NCI-H1417 treated with DMSO at 0.1 percent for 48 hours (cell line): ENCODE measurements at places on chromosomes 7 and 10.

- DNase-seq = no peak
Measured at GRCh38 chr7:23594879-23595604, 2.1 kb upstream of the CCDC126 start.

GRCh38 chr10:131902691-131903090 lies 1.9 kb downstream of the PPP2R2D start:
- no peak for DNase-seq

DNA sequence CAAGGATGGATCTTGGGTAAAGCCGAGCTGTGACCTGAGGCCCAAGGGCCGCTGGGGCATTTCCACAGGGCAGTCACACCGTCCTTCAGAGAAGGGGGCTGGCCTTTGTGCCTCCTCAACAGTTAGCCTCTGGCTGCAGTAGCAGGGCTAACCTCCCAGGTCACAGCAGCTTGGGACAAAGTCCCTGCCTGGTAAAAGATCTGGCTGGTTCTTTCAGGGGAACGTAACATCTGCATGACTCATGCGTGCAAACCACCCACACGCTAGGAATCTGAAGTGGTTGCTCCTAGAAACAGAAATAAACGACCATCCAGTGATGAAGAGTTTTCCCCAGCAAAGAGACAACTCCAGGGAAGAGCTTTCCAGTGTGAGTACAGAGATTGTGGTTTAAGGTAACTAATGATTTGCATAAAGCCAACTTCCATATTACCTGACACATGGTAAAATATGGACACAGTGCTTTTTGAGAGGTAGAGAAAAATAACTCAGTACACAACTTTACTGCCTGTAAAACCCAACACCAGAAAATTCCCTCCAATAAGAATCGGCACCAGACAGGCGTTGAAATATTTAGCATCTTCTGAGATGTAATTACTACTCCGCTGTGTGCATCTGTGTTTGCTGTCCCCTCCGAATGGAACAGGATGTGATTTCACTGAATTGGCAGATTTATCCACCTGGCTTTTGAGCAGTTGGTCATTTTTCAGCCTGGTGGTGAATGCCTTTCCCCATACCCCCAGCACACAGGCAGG lies 84.9 kb upstream of the ADRB1 start:
- no peak for DNase-seq

- DNase-seq = no peak
Measured at GRCh38 chr7:105599551-105599950, 18.3 kb upstream of the EFCAB10 start.

GRCh38 chr10:102645388-102645740 lies 1.1 kb downstream of the TRIM8 start:
- DNase-seq = no peak

DNA sequence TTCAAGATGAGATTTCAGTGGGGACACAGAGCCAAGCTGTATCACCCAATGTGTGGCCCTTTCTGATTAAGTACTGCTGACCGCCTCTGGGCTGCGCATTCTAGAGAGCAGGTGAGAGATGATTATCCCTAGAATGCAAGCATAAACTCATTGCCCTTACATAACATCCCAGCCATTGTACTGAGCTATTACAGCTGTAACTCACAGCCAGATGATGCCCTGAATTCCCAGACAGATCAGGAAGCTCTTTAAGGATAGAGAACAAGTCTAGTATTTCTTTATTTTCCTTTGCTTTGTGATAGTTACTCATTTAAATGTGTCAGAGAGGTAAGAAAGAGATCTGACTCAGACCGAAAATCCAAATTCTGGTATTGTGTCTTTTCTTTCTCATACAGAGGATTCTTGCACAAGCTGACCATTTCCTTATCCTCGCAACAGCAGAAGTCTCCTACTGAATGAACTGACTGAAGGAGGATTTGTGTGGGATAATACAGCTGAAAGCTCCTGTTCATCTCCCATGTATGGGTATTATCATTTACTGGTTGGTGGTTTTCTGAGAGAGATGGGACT lies 58.4 kb downstream of the ZNF22 start:
- no peak for DNase-seq

- no peak for DNase-seq
Measured at GRCh38 chr7:140058517-140058916, 4.2 kb downstream of the PARP12 start.

DNA sequence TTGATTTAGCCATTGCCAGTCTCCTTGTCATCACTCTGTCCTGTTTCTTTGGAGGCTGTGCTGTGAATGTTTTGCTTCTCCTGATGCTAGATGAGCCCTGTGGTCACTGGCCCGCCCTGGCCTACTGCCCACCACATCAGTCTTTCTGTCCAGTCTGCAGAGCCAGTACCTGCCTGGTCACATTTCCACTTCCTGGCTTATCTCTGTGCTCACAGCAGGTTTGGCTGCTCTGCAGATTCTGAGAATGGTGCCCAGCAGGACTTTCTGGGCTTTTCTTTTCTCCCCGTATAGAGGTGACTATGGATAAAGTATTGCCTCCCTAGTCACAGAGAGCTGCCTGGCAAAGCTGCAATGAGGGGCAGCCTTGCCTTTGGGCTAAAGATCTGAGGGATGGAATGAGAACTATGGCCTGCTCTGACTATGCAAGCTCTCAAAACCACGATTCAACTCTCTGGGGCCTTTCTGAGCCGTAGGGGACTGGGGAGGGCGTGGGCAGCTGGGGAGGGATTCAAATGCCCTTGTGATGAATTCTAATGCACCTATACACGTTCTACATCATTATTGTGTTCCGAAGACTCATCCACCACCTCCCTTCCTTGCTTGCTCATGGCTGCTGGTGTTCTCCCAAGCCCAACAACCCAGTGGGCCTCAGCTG lies 410.4 kb upstream of the NPVF start:
- no peak for DNase-seq

DNA sequence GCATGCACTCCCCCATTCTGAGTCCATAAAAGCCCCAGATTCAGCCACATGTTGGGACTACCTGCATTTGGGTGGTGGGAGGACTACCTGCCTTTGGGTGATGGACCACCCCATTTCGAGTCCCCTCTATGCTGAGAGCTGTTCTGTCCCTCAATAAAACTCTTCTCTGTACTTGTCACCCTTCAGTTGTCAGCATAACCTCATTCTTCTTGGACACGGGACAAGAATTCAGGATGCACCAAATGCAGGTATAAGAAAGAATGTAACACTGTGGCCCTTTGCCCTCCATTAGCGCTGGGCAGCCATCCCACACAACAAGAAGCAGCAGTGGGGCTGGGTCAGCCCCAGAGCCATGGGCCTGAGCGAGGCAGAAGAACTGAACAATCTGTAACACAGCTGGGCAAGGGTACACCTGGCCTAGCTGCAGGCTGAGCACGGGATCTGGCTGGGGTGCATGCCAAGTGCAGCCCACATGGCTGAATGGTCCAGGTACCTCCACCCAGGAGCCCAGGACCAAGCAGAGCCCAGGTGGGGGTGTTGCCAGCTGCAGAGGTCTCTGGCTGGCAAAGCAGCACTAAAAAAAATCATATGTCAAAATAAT lies 1344.3 kb upstream of the LRRTM3 start:
- DNase-seq = no peak

DNA sequence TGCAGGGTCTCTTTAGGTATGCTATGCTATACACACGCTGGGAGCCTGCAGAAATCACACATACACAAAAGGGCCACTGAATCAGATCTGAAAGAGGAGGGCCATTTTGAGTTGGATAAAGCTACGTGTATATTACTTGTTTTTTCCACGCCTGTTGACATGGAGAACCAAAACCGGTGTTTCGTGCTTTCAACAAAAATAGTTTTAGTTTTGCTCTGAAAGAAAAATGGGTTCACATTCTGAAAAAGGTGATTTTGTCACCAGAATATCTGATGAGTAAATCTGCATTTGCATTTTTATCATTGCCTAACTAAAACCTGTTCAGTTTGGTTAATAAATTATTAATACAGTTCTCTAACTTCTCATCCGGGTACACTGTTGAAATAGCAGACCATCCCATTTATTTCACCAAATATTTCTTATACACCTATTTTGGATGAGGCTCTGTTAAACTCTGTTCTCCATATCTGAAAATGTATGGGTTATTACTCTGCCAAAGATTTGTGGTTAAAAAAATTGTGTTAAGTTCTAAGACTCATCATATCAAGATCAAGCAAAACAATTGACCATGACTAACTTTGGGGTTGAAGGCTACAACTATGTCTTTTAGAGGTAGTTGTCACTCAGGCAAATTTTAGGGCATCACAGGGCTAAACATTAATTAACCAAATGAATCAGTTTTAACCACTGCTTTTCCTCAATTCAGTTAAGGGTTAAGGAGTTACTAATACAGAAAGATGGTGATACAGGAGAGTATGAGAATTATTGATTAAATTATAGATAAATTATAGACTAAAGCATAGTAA lies 101.2 kb upstream of the RPA3 start:
- DNase-seq = no peak

DNA sequence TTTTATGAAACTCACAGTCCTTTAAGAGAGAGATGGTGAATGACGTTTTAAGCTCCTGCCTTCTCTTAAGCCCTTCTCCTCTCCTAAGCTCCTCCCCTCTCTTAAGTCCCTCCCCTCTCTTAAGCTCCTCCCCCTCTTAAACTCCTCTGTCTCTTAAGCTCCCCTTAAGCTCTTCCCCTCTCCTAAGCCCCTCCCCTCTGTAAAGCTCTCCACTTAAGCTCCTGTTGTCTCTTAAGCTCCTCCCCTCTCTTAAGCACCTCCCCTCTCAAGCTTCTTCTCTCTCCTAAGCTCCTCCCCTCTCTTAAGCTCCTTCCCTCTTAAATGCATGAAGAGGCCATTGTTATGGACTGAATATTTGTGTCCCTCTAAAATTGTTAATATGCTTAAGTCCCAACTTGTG lies 1180.6 kb upstream of the AUTS2 start:
- no peak for DNase-seq

DNA sequence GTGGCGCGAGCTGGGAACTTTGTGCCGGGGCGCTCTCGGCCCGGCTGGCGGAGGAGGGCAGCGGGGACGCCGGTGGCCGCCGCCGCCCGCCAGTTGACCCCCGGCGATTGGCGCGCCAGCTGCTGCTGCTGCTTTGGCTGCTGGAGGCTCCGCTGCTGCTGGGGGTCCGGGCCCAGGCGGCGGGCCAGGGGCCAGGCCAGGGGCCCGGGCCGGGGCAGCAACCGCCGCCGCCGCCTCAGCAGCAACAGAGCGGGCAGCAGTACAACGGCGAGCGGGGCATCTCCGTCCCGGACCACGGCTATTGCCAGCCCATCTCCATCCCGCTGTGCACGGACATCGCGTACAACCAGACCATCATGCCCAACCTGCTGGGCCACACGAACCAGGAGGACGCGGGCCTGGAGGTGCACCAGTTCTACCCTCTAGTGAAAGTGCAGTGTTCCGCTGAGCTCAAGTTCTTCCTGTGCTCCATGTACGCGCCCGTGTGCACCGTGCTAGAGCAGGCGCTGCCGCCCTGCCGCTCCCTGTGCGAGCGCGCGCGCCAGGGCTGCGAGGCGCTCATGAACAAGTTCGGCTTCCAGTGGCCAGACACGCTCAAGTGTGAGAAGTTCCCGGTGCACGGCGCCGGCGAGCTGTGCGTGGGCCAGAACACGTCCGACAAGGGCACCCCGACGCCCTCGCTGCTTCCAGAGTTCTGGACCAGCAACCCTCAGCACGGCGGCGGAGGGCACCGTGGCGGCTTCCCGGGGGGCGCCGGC lies 870 bp downstream of the FZD1 start:
- DNase-seq = no peak

DNA sequence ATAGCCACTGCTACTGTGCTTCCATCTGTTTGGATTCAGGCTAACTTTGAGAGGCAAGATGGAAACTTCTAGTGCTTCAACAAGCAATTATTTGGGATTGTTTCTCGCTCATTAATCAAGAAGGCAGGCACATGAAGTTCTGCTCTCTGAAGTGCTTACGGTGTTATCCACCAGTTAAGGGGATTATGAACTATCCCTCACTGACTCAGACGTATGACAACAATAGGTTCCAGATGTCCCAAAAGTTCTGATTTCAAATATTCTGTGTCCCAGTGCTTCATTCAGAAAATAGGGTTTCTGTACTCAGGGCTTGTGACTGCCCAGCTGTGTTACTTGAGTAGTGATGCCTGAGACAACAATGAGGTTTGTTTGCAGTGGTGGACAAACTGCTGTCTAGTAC lies 81.0 kb downstream of the HACD1 start:
- DNase-seq = no peak

DNA sequence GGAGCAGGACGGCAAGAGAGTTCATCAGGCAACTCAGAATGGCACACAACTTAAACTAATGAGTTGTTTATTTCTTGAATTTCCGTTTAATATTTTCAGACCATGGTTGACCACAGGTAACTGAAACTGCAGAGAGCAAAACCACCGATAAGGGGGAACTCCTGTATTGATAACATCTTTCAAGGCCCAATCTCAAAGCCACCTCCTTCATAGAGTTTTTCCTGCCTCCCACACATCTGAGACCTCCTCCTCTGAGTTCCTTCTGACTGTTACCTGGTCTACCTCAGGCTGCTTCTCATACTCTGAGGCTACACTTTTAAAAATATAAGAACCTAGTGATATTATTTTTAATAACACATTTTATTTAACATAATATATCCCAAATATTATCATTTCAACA lies 341.5 kb upstream of the NPVF start:
- no peak for DNase-seq

DNA sequence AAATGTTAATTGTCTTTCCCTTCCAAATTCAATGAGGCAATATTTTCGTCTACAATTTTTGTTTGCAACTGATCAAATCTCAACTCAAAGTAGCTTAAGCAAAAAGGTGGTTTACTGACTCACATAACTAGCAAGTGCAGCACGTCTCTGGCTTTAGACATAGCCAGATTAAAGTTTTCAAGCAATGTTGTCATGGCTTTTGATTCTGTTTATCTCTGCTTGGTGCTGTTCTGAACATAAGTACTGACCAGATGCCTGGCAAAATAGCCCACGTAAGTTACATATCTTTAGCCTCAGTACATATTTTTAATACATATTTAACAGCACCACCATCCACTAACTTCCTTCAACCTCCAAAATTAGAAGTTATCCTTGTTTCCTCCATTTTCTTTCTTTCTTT lies 877.9 kb downstream of the KCNMA1 start:
- DNase-seq = no peak

DNA sequence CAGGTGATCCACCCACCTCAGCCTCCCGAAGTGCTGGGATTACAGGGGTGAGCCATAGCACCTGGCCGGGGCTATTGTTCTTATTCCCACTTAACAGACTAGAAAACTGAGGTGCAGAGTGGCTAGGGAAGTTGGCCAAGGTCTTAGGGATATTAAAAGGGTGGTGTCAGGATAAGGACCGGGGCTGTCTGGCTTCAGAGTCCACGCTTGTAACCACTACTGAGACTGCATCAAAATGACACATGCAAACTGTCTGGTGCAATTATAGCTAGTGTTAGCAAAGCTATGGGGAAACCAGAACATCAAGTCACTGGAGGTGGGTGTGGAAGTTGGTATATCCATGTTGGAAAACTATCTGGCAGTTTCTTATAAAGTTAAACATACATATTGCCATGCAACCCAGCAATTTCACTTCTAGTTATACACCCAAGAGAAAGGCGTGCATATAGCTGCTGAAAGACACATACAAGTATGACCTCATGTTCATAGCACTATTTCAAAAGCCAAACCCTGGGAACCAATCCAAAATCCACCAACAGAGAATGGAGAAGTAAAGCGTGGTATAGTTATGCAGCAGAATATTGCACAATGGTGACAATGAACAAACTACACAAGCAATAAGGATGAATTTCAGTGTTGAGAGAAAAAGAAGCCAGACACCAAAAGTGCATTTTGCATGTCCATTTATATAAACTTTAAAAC lies 33.9 kb upstream of the EEPD1 start:
- no peak for DNase-seq
